Progenitor cell of endocrine pancreas (in vitro differentiated cells): ENCODE measurements at places on chromosomes 6 and 20.

DNA sequence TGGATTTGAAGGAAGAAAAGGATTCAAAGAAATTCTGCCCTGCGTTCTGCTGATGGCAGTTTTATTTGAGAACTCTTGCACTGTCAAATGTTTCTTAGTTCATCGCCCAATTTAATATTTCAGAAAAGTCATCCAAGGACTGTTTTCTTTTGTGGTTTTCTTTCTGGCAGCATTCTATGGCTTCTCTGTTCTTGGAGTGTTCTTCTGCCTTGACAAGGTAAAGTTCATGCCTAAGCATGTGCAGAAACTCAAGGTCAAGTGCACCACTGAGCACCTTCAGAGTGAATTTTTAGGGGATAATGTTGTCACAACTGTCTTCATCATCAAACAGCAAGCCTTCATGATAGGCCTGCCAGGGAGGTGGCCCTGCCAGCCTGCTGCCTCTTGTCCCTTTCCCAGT, 225.6 kb downstream of the PLCB1 start:
- DNase-seq, result no peak

DNA sequence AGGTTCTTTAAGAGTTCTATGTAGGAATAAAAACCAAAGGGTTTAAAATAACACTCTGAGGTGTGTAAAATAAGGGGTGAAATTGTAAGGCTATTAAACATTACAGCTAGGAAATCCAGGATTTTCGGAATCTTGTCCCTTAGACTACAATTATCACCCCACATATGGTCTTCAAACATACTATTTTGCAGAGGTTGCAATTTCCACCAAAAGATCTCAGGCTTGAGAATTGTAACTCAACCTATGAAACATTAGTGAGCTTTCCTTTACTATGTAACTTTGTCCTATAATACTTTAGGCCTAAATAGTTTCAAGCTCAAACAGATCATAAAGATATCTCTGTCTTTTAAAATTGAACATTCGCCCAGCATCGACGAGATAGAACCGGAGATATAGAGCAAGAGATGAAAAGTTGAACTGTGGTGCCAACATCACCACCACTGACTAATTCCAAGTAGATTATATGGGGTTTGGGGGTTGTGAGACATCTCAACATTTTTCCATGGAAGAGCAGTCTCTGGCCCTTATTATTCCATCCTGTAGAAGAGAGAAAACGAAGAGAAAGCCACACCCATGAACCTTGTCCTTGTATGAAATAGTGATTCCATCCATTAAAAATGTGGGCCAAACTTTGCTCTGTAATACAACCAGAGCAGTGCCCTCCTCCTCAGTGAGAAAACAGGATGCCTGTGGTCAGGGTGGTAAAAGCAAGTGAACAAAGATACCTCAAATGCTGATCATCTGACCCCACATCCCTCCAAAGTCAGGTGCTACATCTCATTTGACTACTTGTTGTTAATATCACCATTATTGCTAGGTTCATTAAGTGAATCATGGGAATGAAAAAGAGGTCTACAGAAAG, 284.5 kb upstream of the GJE1 start:
- no peak for DNase-seq

DNA sequence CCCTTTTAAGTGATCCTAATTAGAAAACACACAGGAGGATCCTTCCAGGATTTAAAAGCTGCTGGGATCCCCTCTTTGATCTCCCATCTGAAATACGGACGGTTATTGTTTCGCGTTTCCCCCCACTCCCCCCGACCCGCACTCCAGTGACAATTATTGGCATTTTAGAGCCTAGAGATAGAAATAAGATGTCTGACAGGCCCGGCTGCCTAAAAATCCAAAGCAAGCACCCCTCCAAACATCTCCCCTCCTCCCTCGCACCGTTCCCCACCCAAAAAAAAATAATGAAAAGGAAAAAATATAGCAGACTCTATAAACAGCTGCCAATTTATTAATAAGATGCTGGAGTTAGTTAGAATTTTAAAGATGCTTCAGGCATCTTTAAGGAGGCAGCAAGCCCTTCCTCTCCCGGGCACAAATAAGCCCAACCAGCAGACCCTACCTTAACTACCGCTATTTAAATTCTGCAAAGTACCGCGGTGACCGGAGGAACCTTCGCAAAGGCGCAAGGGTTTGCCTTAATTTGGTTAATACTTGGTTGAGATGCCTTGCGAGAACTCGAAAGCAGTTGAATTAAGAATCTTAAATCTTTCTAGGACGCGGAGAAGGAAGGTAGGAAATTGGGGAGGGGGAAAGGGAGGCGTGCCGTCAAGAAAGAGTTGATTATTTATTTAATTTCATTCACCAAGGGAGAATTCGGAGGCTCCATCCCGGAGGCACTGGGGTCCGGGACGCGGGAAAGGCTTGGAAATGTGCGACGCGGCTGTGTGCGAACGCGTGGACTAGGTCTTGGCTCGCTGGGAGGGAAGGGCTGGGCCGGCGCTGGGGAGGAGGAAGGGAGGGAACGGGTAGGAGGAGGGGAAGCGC, 1.5 kb upstream of the ISM1 start:
- no peak for DNase-seq

DNA sequence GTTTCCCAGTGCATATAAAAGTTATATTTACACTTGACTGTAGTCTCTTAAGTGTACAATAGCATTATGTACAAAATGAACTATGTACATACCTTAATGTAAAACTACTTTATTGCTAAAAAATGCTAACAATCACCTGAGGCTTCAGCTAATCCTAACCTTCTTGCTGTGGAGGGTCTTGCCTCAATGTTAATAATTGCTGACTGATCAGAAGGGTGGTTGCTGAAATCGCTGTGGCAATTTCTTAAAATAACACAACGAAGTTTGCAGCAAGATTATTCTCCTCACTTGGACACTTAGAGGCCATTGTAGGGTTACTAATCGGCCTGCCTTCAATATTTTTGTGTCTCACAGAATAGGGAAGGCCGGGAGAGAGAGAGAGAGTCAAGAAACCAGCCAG, 24.7 kb upstream of the MICB start:
- no peak for DNase-seq

DNA sequence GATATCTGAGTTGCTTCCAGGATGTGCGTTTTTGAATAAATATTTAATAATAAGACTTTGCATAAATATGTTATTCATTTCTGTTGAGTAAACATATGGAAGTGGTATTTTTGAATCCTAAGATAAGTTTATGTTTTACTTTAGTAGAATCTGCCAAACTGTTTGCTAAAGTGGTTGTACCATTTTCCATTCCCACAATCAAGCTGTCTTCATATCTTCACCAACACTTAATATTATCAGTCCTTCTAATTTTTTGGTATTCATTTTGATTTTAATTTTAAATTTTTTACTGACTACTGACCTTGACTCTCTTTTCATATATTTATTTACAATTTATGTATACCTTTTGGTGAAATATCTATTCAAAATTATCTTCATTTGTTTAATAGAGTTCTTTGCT, 293.9 kb upstream of the PTCHD4 start:
- DNase-seq, result no peak

DNA sequence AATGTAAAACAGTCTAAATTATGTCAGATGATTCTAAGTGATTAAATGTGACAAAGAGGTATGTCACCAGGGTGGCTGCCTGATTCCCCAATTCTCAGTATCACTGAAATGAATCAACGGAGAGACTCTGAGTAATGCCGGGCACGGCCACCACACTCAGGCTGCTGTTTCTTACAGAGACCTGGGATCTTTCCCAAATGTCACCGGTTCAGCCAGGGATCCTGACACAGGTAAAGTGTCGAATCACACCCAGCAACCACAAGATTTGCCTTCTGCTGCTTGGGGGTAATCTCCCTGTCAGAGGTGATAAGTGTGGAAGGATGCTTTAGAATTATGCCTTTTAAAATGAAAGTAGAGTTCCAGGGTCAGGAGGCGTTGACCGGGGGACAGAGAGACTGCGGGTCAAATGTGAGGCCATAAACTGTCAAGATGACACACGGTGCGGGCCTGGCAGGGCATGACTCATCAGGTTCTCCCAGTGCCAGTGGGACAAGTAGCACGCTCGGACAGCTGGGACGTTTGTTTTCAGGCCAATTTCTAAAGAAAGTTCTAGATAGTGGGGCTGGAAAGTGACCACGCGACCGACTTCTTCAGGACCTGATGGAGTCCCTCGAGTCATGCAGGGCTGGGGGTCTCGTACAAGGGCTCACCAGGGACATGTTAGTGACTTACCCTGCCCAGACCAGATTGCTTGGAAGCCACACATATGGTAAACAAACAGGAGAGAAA, 48.9 kb downstream of the PRDM1 start:
- no peak for DNase-seq

GRCh38 chr20:47330933-47331708, 25.4 kb downstream of the ZMYND8 start:
- DNase-seq, result no peak

DNA sequence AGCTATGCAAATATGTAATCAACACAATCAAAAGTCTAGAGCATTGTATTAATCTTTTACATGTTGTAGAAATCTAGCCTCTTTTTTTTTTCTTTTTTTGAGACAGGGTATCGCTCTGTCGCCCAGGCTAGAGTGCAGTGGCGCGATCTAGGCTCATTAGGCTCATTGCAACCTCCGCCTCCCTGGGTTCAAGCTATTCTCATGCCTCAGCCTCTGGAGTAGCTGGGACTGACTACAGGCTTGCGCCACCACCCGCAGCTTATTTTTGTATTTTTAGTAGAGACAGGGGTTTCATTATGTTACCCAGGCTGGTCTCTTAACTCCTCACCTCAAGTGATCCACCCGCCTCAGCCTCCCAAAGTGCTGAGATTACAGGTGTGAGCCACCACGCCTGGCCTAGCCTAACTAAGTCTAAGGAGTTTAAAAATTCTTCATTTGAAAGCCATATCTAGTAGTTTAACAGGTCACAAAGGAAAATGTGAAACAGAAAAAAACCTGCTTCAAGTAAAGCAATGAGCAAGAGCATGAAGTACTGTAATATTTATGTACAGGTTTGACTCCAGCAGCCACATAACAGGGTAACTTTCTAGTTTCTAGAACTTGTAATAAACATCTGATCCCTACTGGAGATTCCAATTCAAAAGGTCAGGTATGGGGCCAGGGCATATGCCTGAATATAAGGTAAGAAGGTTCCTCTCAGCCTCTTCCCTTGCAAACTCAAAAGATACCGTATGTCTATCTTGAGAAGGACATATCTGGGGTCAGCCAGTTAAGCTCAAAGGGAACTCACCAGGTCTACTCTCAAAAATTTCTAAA, 4.4 kb downstream of the CPNE1 start:
- DNase-seq, result no peak

DNA sequence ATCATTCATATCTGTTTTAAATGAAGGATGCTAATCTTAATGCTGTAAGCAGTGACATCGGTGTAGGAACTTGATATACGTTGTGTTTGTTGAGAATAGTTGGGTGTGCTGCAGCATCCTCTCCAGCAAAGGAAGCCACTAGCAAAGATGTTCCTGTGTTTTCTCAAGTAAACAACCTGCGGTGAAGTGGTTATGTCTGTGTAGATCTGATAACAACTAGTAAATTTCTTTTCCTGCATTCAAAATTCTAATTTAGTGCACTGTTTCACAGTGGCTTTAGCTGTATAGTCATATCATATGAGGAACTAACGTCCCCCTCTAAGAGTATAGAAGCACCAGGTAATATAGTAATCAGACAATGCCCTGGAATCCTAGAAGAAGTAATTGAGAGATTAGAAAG, 38.7 kb downstream of the NCOA7 start:
- DNase-seq, result no peak

- DNase-seq, result no peak
Observed at GRCh38 chr6:113365191-113365590, 492.0 kb upstream of the MARCKS start.

GRCh38 chr20:49521356-49521755, 38.9 kb upstream of the KCNB1 start:
- no peak for DNase-seq

GRCh38 chr6:156062091-156062563, 606.5 kb upstream of the NOX3 start:
- no peak for DNase-seq

DNA sequence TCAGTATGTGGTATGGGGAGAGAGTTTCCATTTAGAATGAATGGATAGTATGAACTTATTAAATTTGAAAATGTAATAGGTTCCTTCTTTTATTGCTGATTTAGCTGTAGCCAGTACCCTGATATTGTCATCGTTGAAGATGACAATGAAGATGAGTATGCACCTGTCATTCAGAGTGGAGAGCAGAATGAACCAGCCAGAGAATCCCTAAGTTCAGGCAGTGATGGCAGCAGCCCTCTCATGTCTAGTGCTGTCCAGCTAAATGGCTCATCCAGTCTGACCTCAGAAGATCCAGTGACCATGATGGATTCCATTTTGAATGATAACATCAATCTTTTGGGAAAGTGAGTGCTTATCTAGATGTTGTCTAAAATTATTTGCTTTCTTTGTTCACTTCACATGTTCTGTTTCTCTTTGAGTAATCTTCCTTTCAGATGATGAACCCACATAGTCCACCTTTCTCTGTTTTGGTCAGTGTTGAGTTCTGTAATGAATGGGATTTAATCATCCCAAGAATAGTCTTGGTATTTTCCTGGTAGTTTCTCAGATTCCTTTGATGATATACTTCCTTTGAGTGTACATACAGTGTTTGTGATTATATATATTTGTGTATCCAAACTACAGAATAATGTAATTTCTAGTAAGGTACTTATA, 23.3 kb downstream of the HSF2 start:
- no peak for DNase-seq

- DNase-seq, result no peak
Observed at GRCh38 chr6:70253923-70254322, 49.0 kb downstream of the COL9A1 start.

DNA sequence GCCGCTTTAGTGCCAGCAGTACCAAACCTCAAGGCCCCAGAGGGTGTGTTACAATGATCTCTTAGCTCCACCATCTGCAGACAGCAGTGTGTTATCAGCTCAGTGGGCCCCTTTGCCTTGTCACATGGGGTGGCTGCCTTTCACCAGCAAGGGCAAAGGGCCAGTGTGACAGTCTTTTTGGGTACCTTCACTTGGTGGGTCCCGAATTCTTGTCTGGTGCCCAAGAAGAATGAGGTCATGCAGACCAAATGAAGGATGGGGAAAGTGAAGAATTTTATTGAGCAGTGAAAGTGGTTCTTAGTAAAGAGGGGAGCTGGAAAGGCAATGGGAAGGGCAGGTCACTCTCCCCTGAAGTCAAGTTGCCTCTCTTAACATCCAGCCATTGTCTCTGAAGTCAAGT, 2.9 kb upstream of the SMIM28 start:
- DNase-seq, result no peak

GRCh38 chr20:10603971-10604864, 69.6 kb downstream of the JAG1 start:
- no peak for DNase-seq

GRCh38 chr6:164344801-164345291, 930.3 kb downstream of the QKI start:
- no peak for DNase-seq

- no peak for DNase-seq
Observed at GRCh38 chr20:38859070-38859690, 53.7 kb downstream of the PPP1R16B start.

DNA sequence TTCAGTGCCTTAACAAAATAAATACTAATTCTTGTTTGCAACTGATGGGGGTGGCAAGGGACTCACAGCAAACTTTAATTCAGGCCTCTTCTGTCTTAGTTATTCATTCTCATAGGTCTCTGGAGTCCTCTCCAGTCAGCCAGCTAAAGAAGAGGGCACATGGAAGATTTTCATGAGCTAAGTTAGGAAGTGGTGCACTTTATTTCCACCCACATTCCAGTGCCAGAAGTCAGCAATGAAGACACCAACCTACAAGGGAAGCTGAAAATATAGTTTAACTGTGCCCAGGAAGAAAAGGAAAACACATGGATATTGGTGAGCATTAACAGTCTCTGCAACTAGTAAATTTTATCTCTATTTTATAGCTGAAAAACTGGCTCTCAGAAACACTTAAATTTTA, 16.7 kb upstream of the IRAK1BP1 start:
- DNase-seq, result no peak
